COLO829 (cell line): ENCODE measurements at places on chromosomes 11 and 22.

- peak; percentile 69 for DNase-seq
These were observed 66.5 kb downstream of the BMAL1 start for GRCh38 chr11:13343931-13344717.

DNA sequence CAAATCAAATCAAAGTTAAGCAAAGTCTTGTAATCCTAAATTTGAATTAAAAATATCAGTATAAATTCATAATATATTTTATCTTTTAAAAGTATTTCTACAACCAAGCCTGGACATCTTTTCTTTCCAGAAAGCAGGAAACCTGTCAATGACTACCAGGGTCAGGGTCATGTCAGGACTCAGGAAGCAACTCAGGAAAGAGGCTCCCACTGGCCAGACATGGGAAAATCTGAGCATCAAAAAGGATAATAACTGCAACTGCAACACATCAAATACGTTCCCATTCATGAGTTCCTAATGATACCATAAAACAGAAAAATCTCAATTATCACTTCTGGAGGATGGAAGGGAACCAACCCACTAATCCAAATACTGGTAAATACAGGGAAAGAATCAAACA, 76.0 kb upstream of the GALNT18 start:
- no peak for DNase-seq

DNA sequence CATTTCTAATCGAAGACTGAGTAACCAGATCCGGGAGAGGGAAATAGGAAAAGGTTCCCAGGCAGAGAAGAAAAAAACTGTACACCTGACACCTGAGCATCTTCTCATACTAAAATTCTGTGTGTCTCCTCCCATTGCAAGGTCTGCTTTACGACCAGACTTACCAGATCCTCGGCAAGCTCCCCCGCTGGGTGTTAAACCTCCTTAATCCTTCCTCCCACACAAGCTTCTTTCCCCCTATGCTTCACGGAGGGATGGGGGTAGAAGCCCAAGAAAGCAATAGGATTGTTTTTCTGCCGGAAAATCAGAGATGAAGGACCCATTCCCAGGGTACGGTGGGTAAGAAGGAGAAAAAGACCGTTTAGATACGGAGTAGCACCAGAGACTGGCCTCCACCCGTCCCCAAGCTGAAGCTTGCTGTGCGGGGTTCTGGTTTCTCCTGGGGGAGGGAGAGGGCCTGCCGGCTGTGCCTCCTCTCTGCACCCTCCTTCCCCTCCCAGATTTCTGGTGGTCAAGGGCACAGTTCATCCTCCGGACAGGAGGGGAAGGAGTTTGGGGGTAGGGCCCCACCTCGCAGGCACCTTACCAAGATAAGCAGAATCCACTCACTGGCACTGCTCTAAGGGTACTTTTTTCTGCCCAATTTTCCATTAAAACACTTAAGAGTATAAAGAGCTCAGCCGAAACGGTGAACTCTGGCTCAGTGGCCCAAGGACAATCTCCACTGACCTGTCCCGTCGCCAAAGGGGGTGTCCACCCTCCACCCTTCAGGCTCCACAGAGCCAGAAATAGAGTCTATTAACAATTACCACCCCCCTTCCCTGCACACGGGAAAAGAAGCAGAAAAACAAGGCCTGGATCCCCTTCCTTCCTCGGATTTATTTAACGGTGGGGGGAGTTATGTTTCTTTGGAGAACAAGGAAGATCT, 1.2 kb downstream of the TOB2 start:
- DNase-seq, result no peak

DNA sequence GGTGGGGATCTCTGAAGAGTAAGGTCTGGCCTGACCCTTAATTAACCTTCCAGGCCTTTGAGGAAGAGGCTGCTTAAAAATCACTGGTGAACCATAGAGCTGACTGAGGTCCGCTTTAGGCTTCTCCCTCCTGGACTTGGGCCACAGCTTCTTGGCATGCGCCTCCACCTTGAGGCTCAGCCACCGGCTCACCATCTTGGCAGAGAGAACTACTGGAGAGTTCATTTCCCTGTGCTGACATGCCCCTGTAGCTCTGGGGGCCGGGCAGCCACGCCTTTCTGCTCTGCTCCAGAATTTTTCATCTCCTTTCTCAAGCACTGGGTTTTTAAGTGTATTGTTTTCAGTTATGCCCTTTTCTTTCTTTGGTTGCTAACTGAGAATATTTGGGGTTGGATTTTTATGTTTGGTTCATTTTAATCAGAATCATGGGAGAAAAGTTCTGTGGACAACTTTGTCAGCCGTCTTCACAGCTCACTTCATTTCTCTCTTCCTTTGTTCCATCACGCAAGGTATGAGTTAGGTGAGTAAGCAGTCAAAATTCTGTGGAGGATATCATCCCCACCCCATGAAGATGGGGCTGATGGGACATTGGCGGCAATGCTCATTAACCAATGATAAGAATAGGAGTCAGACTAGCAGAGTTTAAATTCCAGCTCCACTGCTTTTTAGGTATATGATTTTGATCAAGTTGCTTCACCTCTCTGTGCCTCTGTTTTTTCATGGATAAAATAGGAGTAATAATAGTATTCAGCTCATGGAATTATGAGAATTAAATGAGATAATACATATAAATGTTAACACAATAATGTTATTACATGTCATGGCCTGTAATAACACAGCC, 103.9 kb downstream of the DBX1 start:
- DNase-seq, result no peak

DNA sequence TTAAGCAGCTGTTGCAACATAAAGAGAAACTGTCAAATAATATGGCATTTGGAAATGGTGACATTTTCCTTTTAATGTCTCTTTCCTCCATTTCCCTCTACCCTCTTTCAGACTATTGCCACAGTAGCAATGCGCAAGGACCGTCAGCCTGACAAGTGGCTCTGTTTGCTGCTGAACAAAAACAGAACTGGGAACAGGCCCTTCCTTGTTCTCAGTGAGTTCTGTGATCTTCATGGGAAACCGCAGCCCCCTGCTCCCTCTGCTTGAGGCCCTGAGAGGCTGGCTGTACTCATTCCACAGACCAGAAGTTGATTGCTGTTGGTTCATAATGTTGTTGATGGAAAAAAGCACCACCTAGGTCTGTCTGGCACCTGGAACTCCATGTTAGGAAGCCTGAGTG, 559.7 kb downstream of the OPCML start:
- DNase-seq, result peak; percentile 43

DNA sequence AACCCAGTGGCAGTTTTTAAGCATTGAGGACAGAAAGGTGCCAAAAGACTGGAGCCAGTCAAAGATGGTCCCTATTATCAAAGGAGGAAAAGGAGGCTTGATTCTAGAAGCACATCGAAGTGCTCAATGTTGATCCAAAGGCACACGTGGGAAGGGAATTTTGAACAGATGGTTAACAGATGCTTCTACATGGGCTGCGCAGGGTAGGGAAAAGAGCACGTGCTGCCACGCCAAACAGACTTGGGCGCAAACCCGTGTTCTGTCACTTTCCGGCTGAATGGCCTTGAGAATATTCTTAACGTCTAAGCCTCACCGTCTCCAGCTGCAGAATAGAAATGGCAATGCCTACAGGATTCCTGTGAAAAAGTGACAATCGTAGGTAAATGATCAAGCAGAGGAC, 217.9 kb upstream of the MTNR1B start:
- no peak for DNase-seq

- no peak for DNase-seq
These were observed 23.5 kb upstream of the TH start for GRCh38 chr11:2194877-2195755.

DNA sequence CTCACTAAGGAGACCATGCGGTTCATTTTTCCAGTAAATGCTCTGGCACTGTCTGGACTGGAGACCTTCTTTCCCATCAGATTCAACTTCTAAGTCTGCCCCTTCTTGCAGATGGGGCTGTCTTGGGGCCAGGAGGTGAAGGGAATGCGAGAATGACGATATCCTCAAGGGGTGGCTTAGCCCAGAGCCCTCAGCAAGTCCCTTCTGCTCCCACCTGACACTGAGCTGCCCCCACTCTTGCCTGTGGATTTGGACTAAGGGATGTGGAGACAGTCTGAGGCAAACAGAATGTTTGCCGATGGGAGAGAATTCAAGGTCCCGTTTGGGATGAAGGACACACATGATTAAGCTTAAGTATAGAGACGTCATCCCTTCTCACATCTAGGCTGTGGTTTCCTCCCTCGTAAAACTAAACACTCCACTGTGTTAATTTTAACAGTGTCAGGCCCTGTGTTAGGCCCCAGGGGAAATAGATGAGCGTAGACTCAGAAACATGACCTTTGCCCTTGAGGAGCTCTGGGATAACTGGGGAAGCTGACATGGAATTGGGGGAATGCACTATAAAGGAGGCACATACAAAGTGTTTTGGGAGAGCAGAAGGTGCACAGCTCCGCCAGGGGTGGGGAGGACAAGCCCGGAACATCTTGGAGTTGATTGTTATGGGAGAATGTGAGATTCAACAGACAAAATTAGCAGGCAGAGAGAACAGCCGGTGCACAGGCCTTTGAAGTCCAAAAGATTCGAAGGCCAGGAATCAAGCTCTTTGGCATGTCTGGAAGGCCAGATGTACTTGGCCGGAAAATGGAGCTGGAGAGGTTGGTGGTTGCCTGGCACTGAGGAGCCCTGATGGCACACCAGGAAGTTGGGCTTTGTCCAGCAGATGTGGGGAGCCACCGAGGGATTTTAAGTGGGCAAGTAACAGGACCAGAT, 71.6 kb downstream of the ST3GAL4 start:
- no peak for DNase-seq

DNA sequence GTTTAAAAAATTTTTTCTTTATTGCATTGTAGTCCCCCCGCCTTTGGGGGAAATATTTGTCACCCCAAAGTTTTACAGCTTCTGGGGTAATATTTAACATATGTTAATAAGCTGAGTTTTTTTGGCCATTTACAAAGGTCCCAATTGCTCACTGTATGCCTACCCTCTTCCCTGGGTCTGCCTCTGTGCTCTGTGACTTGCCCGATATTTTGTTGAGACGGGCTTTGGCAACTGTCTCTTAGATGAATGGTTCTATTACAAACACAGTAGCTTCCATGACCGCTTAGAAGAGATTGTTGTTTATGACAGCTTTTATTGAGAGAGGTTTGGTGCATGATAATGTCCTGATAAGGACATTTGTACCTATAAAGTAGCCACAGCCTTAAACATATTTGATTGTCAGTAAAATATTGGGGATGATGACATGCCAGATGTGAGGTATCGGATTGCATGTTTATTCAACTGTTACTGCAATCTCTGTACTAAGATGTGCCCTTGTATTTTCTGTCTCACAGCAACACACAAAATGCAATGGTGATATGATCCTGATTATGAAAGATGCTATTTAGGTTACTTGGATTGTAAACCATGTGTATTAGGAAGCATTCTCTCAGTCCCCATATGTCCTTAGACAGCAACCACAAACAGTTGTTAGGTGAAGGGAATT, 103.1 kb downstream of the TEAD1 start:
- DNase-seq, result no peak

DNA sequence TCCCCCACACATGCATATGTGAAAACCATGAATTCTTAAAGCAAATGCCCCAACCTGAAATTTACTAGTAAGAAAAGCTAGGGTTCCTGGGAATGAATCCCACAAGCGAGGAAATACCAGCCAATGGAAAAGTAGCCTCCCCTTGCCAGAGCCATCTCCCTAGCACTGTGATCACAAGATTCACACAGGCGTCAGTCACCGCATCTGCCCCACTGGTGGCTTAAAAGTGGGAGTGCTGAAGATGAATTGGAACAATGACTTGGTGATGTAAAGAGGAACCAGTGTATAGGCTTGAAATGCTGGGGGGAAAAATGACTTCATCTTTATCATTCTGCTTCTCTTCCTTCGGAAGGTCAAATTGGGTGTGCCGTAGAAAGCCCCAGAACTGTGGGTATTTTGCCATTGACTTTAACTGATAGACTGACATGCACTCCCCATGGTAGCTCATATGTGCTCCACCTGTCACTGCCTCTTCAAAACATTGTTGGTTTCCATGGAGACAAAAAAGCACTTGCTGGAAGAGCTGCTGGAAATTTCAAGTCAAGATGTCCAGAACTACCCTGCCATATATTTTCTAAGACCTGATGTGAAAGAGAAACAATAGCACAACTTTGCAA, 19.2 kb upstream of the ASPHD2 start:
- no peak for DNase-seq

- no peak for DNase-seq
These were observed 148.3 kb downstream of the TEAD1 start for GRCh38 chr11:12822392-12823022.

- DNase-seq, result peak; percentile 1
These were observed 27.0 kb upstream of the LRRC4C start for GRCh38 chr11:41486424-41486823.

GRCh38 chr22:23088199-23088604, 17.9 kb downstream of the GNAZ start:
- no peak for DNase-seq

DNA sequence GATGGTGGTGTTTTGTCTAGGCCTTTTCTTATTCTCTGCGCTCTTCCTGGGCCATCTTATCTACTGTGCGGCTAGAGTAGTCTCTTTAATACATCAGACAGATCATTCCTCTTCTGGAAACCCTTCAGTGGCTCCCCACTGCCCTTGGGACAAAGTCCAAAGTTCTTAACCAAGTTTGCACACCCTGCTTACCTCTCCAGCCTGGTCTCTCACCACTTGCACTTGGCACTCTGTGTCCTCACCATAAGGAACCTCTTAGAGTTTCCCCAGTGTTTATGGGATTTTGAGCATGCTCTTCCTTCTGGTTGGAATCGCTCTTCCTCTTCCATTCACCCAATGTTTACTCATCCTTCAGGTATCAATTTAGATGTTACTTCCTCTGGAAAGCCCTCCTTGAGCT, 5.2 kb upstream of the SPTBN2 start:
- DNase-seq, result no peak

DNA sequence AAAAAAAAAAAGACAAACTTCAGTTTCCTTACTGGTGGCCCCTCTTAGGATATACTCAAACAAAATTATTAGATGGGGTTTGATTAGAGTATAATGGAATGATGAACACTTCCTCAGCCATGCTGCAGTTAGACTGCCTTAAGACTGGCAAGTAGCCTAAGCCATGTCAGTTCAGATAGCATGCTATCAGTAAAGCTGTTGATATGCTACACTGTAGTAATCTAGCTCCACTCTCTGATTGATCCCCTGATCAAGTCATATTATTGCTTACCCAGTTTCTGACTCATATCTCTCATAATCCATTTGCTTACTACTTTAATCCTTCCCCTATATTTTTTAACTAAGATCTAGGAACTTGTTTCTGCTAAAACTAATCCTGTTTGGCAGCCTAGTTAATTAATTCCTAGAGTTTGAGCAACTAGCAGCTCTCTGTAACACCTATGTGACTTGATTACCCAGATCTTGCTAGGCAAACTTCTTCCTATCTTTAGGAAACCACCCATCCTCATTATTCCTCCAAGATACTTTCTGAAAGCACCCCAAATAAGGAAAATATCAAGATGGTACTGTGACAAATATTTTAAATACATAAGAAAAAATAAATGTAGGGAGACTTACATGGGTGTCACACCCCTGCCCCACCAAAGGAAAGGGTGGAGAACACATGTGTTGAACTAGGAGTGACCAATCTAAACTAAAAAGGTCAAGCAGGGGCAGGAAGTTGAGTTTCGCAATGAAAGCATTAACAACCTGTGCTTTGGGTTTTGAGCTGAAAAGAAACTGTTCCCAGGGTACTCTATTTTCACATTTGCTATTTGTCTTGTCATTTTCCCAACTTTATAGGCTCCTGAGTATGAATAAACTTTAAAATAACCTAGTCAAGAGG, 43.2 kb downstream of the PIK3C2A start:
- DNase-seq, result no peak

- no peak for DNase-seq
These were observed 6.5 kb upstream of the DRD2 start for GRCh38 chr11:113481672-113482071.

- DNase-seq, result no peak
These were observed 40.5 kb downstream of the TPCN2 start for GRCh38 chr11:69089258-69089657.
